ENCODE measurements at places on chromosomes 2 and 18. TPM values are rescaled to one million over a fixed set of nuclear protein-coding genes. Genes with fewer than 3 reads are reported as not detected.

The SNTG2 gene
- not detected for total RNA-seq

The LAMA3 gene
- 3.9 TPM for total RNA-seq

The CCDC150 gene
- 7.3 TPM for total RNA-seq

The UGT1A4 gene
- not detected for total RNA-seq

The SULT1C2 gene
- total RNA-seq: under 0.01 TPM

The IL36G gene
- not detected for total RNA-seq

Data from subcutaneous preadipocyte (primary cell).